ENCODE measurements at places on chromosomes 13 and 19.

DNA sequence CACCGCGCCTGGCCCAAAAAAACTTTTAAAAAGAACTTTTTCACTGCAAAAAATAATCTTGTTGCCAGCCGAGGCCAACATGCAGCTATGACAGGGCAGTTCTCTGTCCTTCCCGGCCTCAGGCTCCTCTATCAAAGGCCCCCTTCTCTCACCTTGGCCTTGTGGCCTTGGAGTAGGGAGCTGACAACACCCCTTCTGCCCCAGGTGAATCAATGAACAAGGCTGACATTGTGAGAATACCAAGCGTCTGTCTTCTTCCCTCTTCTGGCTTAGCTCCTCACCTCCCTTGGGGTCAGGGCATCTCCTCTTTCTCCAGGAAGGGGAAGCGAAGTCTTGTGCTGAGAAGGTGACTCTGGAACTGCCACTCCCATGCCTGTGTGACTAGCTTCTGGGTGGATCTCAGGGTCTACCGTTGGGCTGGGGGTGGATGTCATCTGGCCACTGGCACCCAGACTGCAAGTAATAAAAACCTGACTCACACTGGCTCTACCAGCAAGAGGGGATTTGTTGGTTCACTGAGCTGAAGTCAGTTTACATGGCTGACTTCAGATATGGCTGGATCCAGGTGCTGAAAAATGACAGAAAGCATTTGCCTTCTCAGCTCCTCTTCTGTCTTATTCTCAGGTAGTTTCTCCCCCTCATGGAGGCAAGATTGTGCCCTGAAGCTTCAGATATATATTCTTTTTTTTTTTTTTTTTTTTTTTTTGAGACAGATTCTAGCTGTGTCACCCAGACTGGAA, 6.3 kb downstream of the C19orf38 start:
- DNase-seq = no peak

GRCh38 chr13:111484959-111485358, 164.5 kb downstream of the TEX29 start:
- DNase-seq = no peak

DNA sequence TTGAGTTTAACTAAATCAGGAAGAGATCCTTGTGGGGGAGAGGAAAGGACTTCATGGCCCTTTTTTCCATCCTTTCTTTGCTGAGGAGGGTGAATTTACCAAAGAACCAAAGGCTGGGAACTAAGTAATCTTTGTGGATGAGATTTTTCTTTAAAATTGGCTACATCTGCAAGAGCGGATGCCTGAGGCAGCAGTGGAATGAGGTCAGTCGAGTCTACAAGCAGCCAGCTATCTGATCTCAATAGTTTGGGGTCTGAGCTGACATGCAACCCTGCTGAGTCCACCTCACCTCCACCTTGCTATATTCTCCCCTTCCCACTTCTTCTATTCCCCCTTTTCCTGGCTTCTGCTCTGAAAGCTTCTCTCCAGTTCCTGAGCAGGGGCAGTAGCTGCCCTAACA, 3.6 kb upstream of the DNAJC15 start:
- no peak for DNase-seq

DNA sequence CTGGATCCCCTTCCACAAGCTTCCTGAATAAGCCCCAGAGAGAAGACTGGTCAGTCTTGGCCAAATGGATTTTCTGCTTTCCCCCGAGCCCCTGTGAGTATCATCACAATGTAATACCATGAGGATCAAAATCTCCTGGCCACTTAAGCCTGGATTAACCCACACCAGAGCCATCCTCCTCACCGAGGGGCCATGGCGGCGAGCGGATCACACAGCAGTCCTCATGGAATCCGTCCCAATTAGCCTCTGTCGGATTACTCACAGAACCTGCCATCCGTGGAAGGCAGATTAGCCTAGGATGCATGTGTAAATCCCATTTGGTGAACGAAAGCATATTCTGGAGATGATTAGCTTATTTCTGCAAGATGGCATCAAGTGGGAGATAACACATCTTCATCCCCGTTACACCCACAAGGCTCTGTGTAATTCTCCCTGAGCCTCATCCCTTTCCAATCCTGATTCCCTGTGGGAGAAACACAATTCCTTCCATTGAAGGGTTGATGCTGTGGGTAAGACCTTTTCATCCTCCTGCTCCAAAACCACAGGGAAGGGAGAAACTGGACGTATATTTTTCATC, 42.5 kb downstream of the GNG7 start:
- no peak for DNase-seq

- no peak for DNase-seq
Observed at GRCh38 chr13:109160887-109161669, 531.7 kb downstream of the MYO16 start.

DNA sequence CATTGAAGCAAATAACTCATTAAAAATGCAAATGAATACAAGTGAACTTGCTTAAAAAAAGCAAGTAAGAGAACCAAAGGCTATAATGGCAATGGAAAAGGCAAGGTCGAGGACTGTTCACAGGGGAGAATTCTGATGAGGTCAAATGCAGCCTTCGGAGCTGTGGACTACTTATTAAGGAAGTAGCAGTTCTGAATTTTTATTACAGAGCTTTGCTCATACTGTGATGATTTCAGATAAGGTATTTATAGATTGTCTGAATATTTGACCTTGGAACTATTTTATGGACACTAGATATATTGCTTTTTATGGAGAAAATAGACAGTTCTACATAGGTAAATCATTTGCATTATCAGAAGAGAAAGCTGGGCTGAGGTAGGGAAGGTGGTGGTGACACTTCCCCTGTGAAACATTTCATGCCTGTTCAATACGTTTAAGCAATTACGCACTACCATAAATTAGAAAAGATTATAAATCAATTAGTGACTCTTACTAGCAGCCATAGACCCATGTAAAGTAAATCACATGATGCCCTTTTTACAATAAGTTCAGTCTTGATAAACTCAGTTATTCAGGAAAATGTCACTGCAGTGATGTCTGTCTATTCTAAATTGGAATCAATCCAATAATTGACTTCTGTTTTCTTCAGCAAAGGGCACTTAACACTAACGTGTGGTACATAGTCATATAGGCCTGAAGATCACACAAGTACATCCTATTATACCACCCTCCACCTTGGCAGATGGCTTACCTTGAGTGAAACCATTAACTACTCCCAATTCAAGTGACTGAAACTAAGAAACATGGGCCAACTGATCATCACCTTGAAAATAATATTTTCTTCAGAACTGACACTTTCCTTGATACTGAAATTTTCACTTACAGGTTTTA, 260.0 kb downstream of the KLF12 start:
- DNase-seq = no peak

DNA sequence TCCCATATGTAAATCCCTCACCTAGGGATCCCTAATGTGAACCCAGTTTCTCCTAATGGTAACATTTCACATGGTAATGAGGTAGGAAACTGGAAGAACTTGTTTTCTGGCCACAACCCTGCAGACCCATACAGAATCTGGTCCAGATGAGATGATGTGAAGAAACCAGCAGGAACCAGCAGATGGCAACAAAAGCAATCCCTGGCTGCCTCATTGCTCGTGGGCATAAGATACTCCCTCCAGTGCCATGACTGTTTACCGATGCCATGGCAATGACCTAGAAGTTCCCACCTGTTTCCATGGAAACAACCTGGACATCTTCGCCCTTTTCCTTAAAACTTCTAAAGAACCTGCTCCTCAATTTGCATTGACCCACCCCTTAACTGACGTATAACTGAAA, 1.4 kb upstream of the CD209 start:
- no peak for DNase-seq

DNA sequence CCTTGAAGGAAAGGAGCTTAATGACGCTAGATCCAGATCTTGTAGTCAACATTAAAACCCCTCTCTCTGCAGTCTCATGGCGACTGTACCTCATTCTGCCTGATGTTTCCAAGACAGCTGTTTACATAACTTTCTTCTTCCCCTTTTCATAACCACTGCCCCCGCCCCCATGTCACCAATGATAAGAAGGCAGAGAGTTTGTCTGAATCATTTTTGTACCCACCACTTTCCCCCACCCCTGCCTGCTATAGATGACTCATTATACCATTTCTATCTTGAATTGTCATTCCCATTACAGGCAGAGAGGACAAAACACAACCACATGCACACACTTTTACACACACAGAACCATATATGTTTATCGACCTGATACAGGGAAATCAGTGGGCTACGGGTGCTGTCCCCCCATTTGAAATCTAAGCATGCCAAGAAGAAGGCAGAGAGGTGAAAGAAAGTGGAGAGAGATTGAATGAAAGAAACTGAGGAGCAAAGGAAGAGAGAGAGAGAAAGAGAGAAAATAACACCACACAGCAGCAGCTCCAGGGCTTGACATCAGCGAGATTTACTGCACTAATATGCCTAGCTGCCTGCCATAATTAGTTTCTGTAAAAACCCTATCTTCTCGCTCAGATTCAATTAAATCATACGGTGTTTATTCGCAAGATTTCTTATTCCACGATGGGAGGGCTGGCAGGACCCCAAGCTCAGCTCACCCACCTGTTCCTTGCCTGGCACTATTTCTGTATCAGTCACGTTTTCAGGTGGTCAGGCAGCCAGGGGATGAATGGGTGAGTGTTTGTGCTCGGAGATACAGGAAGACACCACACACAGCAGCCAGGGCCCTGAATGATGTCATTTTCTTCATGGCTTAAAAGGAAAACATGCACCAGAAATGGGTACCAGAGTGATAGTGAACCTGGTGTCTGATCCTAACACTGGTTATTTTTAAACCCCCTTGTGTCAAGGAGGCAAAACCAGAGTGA, 114.3 kb upstream of the SERP2 start:
- no peak for DNase-seq

DNA sequence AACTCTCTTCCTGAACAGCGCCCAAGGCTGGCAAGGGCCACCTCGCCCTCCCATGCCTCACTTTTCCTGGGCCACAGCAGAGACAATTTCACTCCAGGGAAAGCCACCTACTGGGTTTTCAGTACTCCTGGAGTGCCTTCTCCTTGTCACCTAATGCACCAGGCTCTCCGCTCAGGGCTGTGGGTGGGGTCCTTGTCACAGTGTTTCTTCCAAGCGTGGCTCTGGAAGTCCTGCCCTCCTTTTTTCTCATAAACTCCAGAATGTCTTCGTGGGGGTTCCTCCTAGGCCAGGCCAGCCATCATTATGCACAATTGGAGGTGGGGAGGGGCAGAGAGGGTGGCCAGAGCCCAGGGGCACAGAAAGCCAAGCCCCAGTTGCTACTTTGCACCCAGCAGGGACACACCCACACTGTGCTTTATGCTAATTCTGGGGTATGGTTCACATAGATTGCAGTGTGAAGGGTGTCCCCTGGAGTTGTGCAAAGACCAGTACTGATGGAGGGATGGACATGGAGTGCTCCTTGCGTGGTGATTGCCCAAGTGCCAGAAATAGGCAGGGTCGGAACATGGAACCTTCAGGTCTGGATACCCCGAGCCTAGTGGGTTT, 78.8 kb downstream of the CHST8 start:
- no peak for DNase-seq

DNA sequence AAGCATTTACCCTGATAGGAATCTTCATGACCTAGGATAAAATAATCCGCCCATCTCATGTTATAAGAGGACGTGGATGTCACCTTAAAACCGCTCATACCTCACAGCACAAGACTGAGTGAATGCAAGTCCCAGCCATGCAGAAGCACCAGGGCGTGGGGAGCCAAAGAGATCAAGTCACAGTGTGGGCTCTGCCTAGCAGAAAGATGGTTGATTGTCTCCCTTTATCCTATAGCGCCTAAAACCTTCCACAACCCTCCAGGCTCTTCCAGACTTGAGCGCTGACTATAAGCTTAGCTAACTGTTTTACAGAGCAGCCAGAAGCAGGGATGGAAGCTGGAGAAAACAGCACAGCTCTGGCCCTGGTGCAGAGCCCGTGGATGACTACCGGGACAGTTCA, 6.8 kb upstream of the ANKRD10 start:
- no peak for DNase-seq

- DNase-seq = no peak
Observed at GRCh38 chr13:30652746-30653386, 35.1 kb downstream of the USPL1 start.

GRCh38 chr19:19538785-19539166, 711 bp downstream of the CILP2 start:
- no peak for DNase-seq

GRCh38 chr13:70809588-70809987, 701.3 kb upstream of the KLHL1 start:
- DNase-seq = no peak

DNA sequence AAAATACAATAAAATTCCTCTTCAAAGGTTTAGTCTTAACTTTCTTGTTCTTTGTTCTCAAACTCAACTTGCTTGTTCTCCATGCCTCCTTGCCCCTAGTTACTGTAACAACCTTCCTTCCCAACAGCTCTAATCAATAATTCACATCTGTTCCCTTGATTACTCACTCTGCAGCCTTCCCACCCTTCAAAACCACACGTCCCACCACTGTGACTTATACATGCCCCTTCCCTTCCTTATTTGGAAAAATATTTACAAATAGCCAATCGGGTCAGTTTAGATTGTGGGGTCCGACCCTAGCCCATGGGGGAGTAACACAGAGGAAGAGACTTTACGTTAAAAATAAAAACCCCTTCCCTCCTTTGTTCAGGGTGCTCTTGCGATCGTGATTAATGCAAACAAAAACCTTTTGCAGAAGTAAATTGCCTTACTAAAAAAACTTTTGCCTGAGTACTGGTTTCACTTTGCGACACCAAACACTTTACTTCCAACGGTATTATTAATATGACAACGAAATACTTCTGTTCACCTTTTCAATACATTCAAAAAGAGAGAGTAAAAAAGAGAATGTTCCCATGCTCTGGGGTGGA, 512 bp upstream of the ZNF93 start:
- no peak for DNase-seq

DNA sequence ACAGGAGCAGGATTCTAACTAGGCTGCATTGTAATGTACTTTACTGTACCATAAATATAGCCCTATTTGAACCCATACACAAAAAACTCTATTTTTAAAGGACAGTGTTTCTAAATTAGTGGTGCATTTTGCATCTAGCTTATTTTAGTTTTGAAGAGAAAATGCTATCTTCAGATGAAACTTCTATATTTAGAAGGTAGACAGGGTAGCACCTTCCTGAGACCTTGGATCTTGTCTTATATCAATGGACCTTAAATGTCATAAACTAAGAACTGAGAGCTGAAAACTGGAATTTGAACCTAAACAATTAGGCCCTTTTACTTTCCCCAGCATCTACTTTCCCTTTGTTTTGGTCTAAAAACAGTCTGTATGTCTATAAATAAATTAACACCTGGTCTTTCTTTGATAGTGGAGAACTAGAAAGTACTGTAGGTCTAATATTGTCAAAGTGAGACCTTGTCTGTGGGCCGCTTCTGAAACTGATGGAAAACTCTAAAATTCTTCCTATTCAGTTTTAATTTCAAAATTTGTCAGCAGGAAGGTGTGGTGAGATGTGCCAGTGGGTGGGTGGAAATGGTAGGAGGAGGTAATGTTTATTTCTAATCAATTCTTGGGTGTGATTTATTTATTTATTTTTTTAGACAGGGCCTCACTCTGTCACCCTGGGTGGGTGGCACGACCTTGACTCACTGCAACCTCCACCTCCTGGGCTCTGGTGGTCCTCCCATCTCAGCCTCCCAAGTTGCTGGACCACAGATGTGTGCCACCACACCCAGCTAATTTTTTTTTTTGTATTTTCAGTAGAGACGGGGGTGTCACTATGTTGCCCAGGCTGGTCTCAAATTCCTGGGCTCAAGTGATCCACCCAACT, 10.1 kb downstream of the COG3 start:
- no peak for DNase-seq
